ENCODE measurements at places on chromosomes 7 and 10.

DNA sequence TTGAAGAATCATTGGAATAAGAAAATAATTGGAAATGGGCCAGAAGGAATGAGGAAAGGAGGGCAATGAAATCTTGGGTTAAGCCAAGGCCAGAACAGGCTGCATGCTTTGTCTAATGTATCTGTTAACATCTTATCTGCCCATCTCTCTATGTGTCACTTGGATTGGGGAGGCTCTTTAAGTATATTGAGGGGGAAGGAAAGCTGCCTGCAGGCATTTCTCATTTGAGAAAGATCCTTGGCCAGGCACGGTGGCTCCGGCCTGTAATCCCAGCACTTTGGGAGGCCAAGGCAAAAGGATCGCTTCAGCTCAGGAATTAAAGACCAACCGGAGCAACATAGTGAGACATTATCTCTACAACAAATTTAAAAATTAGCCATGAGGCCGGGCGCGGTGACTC lies 14.3 kb downstream of the PCBD1 start:
- no peak for DNase-seq

GRCh38 chr7:79868010-79868409 lies 266.6 kb upstream of the GNAI1 start:
- DNase-seq = no peak

DNA sequence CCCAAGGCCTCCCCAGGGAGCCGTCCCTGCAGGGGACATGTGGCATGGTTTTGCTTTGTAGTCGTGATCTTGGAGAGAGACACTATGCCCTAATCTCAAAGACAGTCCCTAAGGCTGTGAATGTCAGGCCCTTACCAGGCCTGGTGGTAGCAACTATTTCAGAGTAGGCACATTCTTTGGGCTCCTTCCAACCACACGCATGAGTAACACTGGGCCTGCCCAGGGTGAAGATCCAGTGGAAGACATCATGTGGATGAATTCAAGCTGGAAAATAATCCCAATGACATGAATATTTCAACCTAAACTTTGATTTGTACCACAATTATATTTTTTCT lies 39.5 kb upstream of the INSIG1 start:
- DNase-seq = no peak

- DNase-seq = no peak
These were observed 133.7 kb downstream of the SLC25A13 start for GRCh38 chr7:96188174-96188581.

DNA sequence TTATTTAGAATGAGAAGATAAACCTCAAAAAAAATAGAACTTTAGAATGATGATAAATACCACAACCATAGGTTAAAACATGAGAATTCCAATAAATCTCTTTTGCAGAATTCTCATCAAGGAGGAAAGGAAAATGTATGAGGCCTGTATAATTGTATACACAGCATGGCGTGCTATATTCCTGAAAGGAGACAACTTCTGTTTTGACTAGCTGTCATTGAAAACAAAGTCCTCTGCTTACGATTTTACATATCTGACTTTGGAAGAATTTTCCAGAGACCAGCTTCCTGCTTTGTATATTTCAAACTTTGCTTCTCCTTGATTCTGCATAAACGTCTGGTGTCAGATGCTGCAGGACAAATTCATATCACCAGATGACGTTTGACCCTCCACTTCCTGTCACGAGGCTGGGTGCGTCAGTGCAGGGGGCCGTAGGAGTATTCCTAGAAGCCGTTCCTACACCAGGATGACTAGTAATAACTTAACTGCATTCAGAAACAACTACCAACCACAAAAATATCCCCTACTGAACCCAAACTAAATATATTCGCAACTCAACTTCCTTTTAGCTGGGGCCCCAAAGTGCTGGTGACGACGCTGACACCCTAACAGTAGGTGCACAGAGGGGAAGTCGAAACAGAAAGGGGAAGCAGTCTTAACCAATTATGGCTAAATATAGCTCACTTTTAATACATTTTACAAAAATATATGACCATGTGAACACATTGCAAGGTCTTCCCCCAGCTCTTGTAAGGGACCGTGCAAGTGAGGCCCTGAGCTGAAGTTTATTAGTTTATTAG lies 178.6 kb upstream of the INHBA start:
- DNase-seq = no peak

DNA sequence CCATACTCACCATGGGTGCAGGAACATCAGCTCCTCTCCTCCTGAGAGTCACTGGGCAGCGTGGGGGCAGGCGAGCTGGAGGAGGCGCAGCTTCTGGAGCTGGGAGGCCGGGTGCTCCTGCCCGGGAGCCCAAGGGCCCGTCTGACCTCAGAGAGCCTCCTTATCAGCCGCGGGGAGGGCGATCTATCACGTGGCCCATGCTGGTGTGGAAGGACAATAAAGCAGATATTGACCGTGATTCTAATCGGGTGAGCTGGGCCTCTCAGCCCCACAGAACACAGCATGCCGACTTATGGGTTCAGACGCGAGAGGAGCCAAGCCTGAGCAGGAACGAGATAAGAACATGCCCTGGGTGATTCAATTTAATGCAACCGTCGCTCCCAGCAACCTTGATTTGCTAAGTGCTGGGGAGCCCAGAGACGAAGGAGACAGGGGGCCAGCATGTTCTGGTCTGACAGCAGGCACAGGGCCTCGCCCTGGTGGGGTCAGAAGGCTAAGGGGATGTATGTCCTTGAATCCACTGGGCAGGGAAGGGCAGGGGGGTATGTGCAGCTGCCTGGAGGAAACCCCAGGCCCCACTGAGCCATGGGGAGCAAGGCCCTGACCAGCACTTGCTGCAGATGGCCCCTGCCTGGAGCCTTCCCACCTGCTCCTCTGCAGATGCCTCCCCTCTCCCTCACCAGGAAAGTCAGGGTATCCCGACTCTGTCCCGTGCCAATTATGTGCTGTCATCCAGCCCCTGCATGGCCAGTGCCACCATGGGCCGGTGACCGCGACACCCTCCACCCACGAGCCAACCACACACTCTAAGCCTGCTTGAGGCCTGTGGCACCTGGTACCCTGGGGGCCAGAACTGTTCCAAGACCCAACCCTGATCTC lies 95.3 kb upstream of the RET start:
- no peak for DNase-seq

DNA sequence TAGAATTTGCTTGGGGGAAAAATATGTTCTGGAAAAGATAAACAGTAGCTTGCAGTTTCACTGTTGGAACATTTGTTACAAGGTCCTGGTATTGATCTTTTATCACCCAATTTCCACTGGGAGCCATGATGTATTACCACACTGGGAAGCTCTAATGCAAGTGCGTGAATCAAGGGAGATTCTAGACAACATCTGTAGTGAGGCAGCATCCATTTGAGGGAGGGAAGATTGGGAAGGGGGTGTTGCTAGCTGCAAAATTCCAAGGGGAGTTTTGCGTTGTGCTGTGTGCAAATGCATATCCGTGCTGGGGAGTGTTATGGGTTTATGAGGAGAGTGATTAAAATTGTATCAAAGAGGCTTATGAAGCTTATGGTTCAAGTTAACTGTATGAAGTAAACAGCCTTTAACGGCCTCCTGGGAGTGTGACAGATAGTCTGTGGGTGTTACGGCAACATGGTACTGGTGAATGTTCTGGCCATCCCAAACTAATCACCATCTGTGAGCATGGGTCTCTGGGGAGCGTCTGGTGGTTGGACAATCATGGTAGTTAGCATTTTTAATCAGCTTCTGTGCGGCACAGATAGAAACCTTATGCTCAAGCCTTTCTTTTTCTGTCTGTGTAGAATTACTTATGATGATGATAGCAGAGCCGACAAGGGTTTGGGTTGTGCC lies 601.9 kb upstream of the GALNT17 start:
- DNase-seq = no peak

- DNase-seq = no peak
These were observed 43.8 kb downstream of the ADAMTS14 start for GRCh38 chr10:70715853-70716795.

- no peak for DNase-seq
These were observed 201.1 kb downstream of the GLRX3 start for GRCh38 chr10:130337305-130337640.

- no peak for DNase-seq
These were observed 43.3 kb downstream of the IL15RA start for GRCh38 chr10:5933909-5934546.

- DNase-seq = no peak
These were observed 5.2 kb upstream of the HTR7 start for GRCh38 chr10:90862908-90863514.

DNA sequence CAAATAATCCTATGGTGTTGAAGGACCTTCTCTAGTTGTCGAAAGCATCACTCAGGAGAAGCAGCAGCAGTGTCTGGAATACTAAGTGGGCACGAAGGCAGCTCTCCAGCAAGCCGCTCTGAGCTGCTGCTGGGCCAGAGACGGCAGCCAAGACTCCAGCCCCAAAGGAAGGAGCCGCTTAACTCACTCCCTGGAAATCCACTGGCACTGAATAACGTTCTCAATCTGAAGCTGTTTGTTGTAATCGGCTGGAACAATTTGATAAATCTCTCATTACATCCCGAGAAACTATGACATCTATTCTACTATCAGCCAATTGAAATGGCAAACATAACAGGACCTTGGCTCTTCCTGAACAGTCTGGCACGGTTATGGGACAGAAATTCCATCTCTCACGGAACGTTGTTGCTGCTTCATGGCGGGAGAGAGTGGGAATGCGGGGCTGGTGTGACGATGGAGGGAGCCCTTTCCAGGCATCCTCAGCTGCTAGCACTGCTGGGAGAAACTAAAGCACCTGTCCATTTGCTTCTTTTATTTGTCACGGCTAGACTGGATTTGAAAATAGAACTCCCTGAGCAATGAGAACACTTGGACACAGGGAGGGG lies 331.5 kb upstream of the RNF32 start:
- no peak for DNase-seq

- DNase-seq = no peak
These were observed 221.0 kb upstream of the KLF14 start for GRCh38 chr7:130954918-130955564.

DNA sequence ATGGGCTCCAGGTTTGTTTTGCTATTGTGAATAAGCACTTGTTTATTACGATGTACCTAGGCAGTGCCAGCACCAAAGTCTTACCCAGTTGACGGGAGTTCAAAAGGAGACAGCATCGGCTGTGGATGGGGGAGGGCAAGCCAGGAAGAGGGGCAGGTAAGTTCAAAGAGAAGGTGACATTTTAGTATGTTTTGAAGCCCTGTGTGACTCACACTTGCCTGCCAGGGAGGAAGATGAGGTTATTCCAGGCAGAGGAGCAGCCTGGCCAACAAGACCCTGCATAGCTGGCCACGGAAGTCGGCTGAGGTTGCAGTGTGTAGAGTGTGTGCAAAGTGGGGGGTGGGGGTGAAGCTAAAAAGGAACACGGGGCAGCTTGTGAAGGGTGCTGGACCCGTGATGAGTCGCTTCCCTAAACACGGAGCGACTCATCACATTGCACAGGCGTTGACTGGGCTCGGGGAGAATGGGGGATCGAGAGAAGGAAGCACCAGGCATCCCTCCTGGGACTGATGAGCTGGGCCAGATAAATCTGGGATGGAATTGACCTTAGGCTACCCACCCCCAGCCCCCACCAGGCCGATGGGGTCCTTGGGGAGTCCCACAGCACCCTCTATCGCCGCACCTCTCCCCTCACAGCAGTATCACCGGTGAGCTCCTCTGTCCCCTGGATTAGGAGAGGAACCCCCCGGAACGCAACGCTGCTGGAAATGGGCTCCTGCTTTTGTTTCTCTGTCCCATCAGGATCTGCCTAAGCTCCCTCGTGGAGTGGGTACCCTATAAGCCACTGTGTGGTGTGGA lies 97.9 kb upstream of the IKZF1 start:
- DNase-seq = no peak

DNA sequence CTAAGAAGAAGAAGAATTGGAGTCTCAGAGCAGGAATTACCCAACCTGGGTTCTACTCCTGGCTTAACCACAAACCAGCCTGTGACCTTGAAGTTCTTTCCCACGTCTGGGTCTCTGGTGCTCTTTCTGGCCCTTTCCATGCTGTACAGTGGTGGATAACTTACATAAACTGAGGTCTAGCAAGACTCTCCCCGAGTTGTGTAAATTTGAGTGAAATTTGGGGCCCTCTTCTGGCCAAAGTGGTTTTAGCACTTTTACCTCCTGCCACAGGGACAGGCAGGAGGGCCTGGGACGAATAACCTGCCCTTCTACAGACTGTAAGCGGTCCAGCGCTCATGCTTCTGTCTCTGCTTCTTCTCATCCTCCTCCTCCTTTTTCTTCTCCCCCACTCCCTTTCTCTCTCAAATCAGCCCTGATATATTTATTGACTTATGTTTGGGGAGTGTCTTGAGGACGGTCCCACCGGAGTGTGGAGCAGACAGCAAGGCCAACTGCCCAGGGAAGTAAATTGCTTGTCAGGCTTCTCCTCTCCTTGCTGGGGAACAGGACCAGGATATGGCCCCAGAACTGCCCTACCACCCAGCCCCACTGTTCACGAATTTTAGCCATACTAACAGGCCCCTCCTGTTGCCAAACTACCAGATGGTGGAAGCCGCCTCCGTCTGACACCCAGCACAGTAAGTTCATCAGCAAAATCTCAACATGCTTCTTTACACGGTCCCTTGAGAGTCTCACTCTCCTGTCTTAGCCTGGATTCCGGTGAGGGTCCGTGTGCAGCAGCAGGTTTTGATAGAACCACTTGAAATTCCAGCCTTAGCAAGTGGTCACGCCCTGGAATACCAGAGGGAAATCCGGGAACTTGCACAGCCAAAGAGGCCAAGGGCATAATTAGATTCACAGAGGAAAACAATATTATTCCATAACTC lies 4.0 kb upstream of the SH3PXD2A start:
- DNase-seq = peak; percentile 6

DNA sequence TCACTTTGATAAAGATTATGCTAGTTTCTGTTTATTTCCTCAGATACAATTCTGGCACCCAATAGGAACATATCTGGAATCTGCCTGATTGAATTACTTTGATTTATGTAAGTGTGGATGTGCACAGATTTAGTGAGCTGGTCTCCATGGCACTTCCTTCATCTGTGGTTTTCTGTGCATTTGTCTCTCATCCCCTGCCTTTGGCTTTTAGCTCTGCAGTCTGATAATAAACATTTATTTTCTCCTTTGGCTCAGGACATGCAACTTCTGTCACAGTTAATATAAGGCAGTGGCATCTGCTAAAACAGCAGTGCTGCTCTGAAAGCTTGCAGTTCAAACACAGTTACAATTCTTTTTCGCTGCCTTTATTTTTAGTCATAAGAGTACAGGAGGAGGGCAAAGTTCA lies 273.7 kb upstream of the CHRM2 start:
- DNase-seq = no peak

- DNase-seq = no peak
These were observed 487.6 kb downstream of the ZWINT start for GRCh38 chr10:55873485-55873884.
